Activated CD8-positive, alpha-beta memory T cell treated with anti-CD3 and anti-CD28 coated beads, Interleukin-2, amount 10 ng/mL, durations not matched to agents 7 days and 5 days (primary cell): ENCODE measurements at places on chromosomes 4 and X. TPM values are rescaled to one million over a fixed set of nuclear protein-coding genes. Genes with fewer than 3 reads are reported as not detected.

- H3K27me3 ChIP-seq = no peaks in the 10 kb centered on the region
- H3K4me3 ChIP-seq = no peak overlapping the region
- H3K4me1 ChIP-seq = no peaks in the 10 kb centered on the region
Observed at GRCh38 chr4:124596816-124597215, 115.7 kb downstream of the ANKRD50 start.

- H3K4me3 ChIP-seq = no peak overlapping the region
- H3K36me3 ChIP-seq = peaks cover 2% of the 10 kb centered on the region
- H3K27me3 ChIP-seq = peaks cover 2% of the 10 kb centered on the region
- H3K4me1 ChIP-seq = peaks cover 35% of the 10 kb centered on the region
- DNase-seq = no peak
Observed at GRCh38 chr4:122762966-122763716, 30.6 kb downstream of the BBS12 start.

DNA sequence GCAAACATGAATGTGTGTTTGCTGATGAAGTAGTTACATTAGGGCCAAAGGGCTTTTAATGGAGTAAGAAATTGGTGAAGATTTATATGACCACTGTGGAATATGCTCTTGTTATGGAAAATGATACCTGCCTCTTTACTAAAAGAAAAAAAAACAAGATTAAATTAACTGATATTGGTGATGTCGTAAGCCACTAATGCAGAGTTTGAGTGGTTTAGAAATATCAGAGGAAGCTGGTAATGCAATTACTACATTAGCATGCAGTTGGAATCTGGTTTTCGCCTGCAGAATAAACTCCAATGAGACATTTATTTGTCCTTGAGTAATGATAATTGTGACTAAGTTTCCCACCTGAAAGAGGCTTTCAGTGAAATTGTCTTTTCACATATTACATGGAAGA lies 597.9 kb downstream of the GALNTL6 start:
- no peak for DNase-seq
- no peak overlapping the region for H3K27ac ChIP-seq
- no peaks in the 10 kb centered on the region for H3K36me3 ChIP-seq
- no peaks in the 10 kb centered on the region for H3K27me3 ChIP-seq
- H3K4me1 ChIP-seq = no peaks in the 10 kb centered on the region
- H3K4me3 ChIP-seq = no peak overlapping the region

MTMR1 gene
- 34.7 TPM for total RNA-seq

DNA sequence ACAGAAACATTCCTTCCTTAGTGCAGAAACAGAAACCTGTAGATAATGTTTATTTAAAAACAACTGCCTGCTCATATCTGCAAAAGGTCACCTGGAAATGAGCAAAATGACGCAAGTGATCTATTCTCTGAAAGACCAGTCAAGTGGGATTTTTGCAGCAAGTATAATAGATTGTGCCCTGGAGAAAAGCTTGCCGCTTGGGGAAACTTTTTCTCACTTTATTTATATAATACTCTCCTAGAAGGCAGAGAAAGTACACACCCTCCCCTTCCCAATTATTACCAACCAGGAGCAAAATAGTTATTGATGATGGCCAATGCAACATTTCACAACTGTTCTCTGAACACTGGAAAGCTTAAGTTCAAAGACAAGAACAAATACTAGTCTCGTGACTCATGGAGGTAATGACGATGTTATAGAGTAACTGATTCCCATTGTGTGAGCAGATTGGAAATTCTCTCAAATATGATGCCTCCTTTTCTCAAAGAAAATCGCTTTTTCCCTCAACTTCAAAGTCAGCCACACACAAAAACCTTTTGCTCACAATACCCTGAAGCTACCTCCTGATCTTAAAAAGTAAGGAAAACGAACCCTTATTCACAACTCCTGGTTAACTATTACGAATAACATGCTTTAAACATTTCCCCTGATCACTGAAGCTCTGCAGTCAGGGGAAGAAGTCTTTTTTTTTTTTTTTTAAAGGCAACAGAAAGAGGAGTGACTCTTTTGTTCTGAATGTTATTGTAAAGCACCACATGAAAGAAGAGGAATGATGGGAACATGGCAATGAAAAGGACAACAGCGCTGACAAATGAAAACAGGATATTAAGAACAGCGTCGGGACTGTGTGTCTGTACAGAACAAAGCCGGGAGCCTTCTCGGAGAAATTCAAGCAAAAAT lies 41.0 kb downstream of the MID1 start:
- H3K27ac ChIP-seq = no peak overlapping the region
- no peak for DNase-seq
- H3K4me1 ChIP-seq = no peaks in the 10 kb centered on the region
- H3K4me3 ChIP-seq = no peak overlapping the region

SAT1 gene
- 204 TPM for total RNA-seq

DNA sequence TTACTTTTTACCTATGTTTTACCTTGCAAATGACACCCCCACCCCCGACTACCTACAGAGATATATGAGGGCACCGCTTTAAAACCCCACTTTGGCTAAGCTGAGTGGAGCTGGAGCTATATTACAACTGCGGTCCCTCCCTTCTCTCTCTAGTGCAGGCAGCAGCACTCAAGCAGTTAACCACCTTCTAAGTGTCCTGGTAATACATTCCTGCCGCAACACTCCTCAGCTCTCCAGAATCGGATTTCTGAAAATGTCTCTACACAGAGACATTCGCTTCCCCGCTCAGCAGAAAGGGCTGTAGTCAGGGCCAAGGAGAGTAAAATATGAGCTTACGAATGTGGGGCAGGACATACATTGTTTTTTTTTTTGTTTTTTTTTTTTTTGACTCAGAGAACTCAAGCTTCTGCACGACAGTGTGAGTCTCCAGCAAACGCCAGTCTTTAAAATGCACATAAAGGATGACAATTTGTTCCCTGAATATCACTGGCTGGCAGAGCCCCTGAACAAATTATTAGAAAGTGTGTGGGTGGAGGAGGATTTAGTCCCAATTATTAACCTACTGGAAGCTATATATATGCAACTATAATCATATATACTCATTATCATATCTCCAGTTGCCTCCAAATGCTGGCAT lies 287.0 kb upstream of the TET2 start:
- no peaks in the 10 kb centered on the region for H3K4me1 ChIP-seq
- no peaks in the 10 kb centered on the region for H3K36me3 ChIP-seq
- no peak overlapping the region for H3K27ac ChIP-seq
- H3K27me3 ChIP-seq = peaks cover 3% of the 10 kb centered on the region

ADH6 gene
- total RNA-seq = not detected

DCX gene
- not detected for total RNA-seq

- H3K4me1 ChIP-seq = peaks cover 13% of the 10 kb centered on the region
- peaks cover 2% of the 10 kb centered on the region for H3K36me3 ChIP-seq
- no peak overlapping the region for H3K27ac ChIP-seq
Observed at GRCh38 chrX:37910186-37910585, 62.8 kb upstream of the DYNLT3 start.

HNRNPDL gene
- 317 TPM for total RNA-seq

CT47C1 gene
- not detected for total RNA-seq

DNA sequence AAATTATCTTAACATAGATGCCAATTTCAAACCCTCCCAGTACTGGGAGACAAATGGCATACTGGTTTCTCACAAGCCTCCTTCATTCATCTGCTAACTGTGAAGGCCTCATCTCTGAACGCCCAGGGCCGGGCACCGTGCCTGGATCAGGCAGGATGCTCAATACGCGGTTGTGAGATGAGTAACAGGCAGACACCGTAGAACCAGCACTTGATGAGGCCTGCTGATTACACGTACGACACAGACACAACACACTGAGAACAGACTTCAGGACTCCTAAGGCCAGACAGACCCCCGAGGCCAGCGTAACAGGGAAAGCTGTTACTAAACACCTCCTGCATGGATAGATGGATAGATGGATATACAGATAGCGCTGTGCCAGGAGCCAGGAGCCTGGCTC lies 154.6 kb downstream of the AFAP1 start:
- H3K4me1 ChIP-seq = peaks cover 6% of the 10 kb centered on the region
- no peaks in the 10 kb centered on the region for H3K27me3 ChIP-seq
- H3K4me3 ChIP-seq = no peak overlapping the region

DNA sequence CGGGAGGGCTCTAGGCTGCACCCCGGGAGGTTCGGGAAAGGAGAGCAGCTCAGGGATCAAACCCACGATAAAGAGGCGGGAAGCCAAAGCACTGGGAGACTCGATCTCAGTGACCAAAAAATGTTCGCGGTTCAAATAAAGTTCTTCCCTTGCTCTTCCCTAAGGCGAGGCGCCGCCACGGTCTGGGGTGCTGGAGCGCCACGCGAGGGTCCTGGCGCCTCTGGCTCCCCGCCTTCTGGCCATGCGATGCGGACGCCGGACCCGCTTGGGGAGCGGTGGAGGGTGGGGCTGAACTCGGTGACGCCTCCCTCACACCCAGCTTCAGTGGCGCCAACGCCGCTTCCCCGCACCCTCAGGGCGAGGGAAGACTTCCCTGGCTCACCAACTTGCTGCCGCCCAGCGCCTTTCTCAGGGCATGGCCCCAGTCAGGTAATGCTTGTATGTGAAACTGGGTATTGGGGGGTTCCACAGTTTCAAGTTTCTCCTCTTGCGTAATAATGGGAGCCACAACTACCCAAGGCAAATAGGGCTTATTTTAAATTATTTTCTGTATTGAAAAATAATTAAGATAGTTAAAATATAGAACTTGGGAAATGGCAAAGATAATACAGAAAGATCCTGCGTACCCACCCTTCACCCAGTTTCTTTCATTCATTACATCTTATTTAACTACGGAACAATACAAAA lies at the start of gene QRFPR:
QRFPR (minus strand) TSS at position 243 of the 687 bp plus-strand sequence. CDS start 371 bp downstream, outside the sequence.
- H3K4me1 ChIP-seq = peaks cover 7% of the 10 kb centered on the region
- H3K4me3 ChIP-seq = peak within 1 kb of the TSS; percentile 61
- H3K36me3 ChIP-seq = no peaks in the 10 kb centered on the region
